ENCODE measurements at places on chromosomes 5 and 9.
A peak's percentile ranks its signal among the peaks of the same experiment; 100 is the strongest.

DNA sequence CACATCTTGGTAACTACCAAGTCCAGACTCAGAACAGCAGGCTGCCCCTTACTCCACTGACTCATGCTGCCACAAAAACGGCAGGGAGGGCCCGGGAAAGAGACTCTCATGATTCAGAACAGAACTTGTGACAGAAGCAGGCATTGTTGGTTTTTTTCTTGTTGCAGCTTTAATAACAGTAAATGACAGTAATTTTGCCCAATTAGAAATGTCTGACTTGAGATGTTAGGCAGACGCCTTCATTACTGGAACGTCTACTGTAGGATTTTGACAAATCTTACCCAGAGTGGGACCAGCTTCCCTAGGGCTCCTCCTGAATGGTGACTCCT lies 77.9 kb downstream of the SEMA5A start:
- peak; percentile 75 for DNase-seq

- no peak for DNase-seq
These were observed 74.1 kb upstream of the SH3PXD2B start for GRCh38 chr5:172528440-172528839.

- no peak for DNase-seq
These were observed 14.8 kb downstream of the AKNA start for GRCh38 chr9:114372921-114373448.

GRCh38 chr9:131513177-131513576 lies 10.5 kb downstream of the POMT1 start:
- no peak for DNase-seq

- DNase-seq = peak; percentile 14
These were observed 106.8 kb downstream of the PDE6A start for GRCh38 chr5:149837680-149838269.

DNA sequence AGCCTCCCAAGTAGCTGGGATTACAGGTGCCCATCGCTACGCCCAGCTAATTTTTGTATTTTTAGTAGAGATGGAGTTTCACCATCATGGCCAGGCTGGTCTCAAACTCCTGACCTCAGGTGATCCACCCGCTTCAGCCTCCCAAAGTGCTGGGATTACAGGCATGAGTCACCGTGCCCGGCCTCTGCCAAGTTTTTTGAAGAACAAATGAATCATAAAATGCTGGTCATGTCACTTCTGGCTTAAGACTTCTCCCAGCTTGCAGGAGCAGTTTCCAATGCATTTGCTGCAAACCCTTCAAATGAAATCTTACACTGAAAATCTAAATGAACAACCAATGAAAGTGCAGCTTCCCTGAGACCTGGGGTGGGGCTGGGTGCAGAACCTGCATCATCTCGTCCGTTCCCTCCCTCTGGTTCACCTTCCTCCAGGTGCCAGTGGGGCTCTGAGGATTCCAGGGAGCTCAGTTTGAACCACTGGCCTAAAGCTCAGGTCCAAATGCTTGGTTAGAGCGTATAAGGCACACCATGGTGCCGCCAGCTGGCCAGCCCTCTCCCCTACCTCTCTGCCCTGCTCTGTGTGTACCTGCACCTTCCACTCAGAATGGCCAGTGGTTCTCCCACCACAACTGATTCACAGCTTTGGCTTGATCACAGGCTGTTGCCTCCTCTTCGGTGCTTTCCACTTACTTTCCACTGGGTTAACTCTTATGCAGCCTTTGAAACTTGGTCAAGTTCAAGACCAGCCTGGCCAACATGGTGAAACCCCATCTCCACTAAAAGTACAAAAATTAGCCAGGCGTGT lies 39.8 kb upstream of the FUBP3 start:
- DNase-seq = peak; percentile 43

GRCh38 chr9:19788152-19788551 lies 685 bp downstream of the SLC24A2 start:
- no peak for DNase-seq

DNA sequence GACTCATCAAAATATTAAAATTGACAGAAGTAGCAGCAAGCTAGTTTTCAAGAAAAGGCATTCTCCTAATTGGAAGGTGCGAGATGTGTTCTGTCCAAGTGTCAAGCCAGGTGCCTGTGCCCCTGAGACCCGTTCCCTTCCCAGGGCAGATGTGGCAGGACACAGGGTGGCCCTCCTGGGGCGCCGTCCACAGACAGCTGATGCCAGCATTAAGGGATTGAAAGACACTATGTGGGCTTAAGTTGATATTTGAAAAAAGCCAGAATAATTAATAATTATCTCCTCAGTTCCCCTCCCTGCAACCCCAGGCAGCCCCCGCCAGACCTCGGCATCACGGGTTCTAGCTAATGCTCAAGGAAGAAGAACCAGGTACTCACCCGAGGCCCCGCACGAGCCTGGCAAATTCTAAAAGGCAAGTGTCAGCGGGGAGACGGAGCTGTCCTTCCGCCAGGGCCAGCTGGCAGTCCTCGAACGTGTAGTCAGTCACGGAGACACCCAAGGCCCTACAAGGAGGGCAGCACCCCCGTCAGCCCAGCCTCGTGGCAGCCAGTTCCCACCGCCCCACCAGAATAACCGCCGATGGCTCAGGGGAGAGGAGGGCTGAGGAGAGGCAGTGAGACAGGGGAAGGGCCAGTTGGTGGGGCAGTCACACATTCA lies 29.1 kb upstream of the SLC6A3 start:
- no peak for DNase-seq

- peak; percentile 8 for DNase-seq
These were observed 13.7 kb upstream of the ADAMTS16 start for GRCh38 chr5:5126444-5126843.

GRCh38 chr5:80220245-80220897 lies 35.5 kb downstream of the SERINC5 start:
- DNase-seq = no peak

- DNase-seq = no peak
These were observed 132.0 kb downstream of the FAM174A start for GRCh38 chr5:100667161-100667630.

DNA sequence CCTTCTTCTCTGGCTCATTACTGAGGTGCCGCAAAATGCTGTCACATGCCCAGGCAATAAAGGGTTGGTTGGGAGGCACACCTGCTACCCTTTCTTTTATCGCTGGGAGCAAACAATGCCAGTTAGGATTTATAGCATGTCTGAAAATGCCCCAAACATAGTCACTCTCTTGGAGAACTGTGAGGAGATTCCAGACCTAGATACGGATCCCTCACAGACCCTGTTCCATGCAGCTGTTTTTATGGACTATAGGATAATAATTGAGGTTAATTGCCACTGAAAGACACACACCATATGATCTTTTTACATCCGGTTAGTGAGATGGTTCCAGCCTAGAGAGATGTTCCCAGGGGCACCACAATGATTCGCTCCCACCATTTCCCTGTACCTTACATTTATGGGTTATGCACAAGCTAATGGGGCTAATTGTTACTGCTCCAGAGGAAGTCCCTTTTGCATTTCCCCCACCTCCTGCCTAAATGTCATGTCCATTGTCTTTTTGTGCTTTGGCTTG lies 318.1 kb downstream of the PIK3R1 start:
- no peak for DNase-seq

DNA sequence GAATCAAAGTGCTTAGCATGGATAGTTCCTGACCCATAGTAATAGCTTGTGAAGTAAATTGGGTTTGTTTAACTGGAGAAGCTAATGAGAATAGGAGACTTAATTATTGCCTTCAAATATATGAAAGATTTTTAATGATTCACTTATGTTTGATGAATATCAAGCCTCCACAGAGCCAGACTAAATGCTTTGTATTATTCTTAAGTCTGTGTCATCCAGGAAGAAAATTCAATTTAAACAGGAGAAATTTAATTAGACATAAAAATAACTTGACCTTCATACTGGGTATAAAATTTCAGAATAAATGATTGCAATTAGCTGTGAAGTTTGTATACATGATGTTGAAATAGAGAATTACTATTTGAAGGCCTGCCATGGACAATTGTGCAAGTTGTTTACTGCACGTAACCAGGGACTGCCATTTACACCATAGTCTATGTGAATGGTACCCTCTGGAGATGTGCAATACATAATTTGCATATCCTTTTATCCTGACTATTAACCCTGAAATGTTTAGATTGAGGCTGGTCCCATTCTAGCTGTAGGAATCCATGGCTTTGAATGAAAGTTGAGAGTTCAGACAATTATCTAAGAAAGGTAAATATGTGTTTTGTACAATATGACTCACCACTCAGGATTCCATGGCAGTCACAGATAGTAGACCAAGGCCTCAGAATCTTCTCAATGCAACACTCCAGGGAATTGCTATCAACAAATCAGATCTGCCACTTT lies 133.5 kb upstream of the IL12B start:
- DNase-seq = no peak

GRCh38 chr9:25225938-25226760 lies 452.1 kb downstream of the TUSC1 start:
- DNase-seq = no peak

GRCh38 chr5:176904276-176904675 lies 5.1 kb upstream of the HK3 start:
- DNase-seq = no peak

- DNase-seq = peak; percentile 64
These were observed 1.8 kb downstream of the PDLIM4 start for GRCh38 chr5:132259069-132259851.

- no peak for DNase-seq
These were observed 101.9 kb downstream of the FBXL7 start for GRCh38 chr5:15601853-15602252.

DNA sequence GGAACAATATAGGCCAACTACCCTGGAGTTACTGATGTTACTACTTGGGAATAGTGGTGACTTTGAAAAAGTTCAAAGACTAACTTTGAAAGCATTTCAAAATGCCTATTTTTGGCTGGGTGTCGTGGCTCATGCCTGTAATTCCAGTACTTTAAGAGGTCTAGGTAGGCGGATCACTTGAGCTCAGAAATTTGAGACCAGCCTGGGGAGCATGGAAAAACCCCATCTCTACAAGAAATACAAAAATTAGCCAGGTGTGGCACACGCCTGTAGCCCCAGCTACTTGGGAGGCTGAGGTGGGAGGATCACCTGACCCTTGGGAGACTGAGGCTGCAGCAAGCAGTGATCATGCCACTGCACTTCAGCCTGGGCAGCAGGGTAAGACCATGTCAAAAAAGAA lies 105.3 kb downstream of the ARRDC3 start:
- no peak for DNase-seq

- no peak for DNase-seq
These were observed 40.4 kb downstream of the PCSK5 start for GRCh38 chr9:75930730-75931321.

DNA sequence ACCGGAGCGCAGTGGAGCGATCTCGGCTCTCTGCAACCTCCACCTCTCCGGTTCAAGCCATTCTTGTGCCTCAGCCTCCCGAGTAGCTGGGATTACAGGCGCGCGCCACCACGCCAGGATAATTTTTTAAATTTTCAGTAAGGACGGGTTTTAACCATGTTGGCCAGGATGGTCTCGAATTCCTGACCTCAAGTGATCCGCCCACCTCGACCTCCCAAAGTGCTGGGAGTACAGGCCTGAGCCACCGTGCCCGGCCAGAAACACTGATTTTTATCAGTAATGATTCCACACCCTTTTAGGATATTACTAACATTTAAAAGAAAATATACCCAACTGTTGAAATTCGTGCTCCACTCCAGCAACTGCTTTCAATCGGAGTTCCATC lies 464 bp upstream of the FAM151B start:
- no peak for DNase-seq

DNA sequence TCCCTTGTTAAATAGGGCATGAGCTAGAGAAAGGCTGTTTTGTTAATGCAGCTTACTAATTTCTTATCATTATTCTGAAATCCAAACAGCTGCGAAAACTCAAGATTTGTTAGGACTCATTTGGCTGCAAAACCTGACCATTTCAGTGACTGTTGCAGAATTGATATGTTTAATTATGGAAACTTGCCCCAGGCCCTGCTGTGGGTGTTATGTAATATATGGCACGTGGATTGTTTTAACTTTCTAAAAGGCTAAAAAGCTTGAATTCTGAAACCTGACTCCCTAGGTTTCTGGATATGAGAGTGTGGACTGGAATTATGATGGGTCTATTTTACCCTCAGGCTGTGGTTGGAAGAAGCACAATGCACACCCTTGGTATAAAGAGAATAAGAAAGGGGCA lies 4.4 kb downstream of the IL9 start:
- no peak for DNase-seq

- DNase-seq = no peak
These were observed 367.9 kb downstream of the CYLC2 start for GRCh38 chr9:103362986-103363385.

DNA sequence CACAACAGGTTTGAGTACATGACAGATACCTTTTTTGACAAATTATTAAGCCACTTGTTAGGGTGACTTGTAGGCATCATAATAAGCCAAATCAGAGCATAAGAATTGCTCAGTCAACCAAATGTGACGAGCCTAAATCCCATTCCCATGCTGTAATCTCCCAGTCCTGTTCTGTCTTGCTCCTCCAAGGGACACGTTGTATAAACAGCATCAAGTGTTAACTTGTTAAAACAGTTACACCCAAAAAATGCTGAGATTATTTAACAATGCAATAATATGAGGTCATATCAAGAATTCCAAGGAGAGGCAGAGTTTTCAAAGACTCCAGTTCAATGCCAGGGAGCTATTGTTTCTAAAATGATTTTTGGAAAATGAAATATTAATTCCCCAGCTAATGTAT lies 76.2 kb downstream of the SH3TC2 start:
- no peak for DNase-seq
